ELR (cell line): ENCODE measurements at places on chromosomes 5 and 9.

- peak; percentile 65 for DNase-seq
Measured at GRCh38 chr5:10441992-10442435, 335 bp downstream of the ROPN1L start.

DNA sequence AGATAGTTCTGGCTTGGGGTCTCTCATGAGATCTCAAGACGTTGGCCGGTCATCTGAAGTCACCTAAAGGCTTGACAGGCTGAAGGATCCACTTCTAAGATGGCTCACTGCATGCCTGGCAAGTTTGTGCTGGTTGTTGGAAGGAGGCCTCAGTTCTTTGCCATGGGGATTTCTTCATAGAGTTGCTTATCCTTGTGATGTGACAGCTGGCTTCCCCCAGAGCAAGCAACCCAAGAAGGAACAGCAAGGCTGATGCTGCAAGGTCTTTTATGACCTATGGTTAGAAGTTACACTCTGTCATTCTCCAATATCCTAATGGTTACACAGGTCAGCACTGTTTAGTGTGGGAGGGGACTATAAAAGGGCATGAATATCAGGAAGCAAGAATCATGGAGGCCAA, 20.7 kb upstream of the GRPEL2 start:
- no peak for DNase-seq

DNA sequence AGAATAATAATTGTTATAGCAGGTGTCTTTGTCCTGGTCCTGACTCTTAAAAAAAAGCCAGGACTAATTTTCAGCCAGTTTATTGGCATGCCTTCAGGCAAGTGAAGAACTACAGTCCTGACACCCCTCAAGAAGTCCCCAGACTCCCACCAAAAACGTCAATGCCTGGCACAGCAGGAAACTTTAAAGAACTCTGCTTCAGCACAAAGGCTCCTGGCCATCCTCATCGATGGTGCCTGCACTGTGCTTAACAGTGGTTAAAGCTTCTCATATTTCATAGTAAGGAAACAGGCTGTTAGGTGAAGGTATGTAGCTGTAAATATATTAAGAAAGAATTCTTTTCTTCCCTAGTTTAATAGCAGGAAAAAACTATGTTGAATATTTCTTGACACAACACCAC, 280.1 kb upstream of the PUM3 start:
- DNase-seq = no peak

- DNase-seq = no peak
Measured at GRCh38 chr5:110297152-110297670, 429.3 kb downstream of the TMEM232 start.

DNA sequence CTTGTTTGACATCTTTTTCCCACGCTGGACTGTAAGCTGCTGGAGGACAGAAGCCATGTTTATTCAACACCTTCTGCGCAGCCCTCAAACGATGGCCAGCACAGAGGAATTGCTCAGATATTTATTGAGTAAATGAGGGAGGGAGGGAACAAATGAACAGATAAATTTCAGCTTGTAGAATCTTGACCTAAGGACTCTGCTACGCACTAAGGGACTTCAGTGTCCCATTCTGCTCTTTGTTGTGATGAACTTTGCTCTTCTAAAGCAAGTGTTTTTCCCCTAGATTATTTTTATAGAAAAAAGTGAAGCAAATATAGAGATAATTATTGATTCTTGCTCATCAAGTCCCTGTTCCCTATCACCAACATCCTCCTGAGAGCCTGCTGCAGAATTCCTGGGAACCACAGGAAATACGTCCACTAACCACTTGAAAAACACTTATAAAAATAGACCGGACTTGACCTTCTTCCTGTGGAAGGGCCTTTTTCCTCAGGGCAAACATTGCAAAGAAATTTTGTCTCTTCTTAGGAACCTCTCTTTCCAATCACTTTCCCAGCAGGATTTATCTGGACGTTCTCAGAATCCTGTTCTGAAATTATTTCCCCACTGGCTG, 54.9 kb downstream of the FGF1 start:
- DNase-seq = peak; percentile 53

DNA sequence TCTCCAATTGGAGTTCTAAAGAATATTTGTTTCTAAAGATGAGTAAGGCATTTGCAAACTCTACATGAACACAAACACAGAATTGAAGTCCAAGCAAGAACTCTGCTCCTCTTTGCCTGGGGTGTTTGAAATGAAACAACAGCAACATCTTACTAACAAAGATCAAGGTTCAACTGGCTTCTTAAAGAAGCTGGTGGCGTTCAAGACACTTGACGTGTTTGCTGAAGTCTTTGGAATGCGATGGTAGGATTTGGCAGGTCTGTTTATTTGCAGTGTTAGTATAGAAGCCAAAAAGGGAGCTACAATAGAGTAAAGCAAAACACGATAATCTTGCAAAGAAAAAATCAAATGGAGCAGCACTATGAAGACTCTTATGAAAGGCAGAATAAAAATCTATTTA, 94.9 kb downstream of the BASP1 start:
- DNase-seq = no peak

DNA sequence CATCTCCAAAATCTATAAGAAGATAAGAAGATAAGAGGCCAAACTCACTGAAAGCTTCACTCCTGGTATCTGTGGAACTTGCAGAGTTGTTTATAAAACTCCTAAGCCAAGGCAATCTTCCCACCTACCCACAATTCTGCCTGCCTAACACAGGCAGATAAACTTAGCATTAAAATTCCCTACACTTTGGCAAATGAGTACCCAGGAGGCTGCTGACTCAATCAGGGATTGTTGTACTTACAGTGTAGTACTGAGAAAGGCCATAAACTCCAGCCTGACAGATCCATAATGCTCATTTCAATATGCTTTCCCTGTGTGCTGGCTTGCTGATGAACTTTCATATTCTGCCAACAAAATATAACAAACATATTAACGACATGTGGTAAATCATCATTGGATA, 725.2 kb downstream of the BRINP1 start:
- DNase-seq = peak; percentile 15
